Stimulated activated CD4-positive, alpha-beta T cell treated with anti-CD3 and anti-CD28 coated beads, Interleukin-15, amount 100 ng/mL, for 48 hours (primary cell): ENCODE measurements at places on chromosomes 4 and X.

- no peak for DNase-seq
These were observed 103.5 kb downstream of the TECRL start for GRCh38 chr4:64305565-64306254.

GRCh38 chrX:49760290-49760890 is 64.6 kb upstream of the PAGE1 start:
- no peak for DNase-seq

- no peak for DNase-seq
These were observed 607 bp upstream of the DKC1 start for GRCh38 chrX:154761977-154762536.

DNA sequence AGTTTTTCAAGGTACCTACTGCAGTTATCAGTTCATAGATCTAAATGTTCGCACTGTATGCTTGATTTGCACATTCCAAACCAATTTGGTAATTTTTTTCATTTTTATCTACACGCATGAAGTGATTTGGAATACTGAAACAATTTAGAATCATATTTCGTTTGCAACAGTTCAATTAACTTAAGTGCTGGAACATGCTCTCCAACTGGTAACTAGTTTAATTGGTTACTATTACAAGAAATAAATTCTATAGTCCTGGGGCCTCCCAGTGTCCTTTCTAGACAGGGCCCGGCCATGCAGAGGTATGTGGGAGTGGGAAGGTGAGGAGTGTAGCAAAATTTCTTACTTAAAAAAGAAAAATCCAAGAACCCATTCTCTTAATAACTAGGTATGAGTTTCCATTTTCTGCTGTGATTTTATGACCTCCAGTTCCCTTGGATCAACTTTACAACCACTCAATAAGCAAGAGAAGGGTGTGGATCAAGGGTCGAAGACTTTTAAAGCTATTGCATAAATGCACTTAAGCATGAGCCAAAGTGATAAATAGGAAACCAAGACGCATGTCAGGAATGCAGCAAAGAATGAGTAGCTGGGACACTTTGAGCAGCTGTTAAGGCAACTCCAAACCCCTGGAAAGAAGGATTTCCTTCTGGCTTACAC is 106.9 kb downstream of the PPARGC1A start:
- no peak for DNase-seq

DNA sequence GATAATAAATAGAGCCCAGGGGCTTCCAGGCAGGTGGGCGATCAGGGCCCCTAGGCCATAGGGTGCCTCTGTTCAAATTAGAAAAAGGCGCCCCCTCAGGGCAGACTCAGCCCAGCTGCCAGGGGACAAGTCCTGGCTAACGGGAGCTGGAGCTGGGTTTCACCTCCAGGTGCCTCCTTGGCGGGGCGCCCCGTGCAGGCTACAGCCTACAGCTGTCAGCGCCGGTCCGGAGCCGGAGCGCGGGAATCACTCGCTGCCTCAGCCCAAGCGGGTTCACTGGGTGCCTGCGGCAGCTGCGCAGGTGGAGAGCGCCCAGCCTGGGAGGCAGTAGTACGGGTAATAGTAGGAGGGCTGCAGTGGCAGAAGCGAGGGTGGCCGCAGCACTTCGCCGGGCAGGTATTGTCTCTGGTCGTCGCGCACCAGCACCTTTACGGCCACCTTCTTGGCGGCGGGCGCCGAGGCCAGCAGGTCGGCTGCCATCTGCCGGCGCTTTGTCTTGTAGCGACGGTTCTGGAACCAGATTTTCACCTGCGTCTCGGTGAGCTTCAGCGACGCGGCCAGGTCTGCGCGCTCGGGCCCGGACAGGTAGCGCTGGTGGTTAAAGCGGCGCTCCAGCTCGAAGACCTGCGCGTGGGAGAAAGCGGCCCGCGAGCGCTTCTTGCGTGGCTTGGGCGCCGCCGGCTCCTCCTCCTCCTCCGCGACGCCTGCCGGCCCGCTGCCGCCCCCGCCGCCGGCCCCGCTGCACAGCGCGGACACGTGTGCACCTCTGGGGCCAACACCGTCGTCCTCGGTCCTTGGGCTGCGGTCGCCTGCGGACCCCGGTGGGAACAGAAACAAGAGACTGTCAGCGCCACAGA is 2.4 kb downstream of the NKX3-2 start:
- no peak for DNase-seq

- DNase-seq = no peak
These were observed 34.1 kb downstream of the EXOC1 start for GRCh38 chr4:55887594-55887993.

DNA sequence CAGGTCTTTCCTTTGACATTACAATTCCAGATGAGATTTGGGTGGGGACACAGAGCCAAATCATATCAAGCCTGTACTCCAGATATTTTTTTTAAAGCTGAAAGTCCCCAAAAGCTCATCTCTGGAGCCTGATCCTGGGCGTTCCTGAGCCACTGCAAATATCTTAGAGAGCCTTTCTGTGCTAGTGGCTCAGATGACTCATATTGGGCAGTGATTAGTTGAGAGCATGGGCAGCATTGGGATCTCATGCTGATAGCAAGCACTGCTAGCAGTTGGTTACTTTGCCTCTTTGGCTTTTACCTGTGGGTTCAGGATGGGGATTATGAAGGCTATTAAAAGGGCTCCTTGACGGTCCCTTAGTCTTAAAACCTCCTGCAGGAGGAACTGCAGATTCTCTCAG is 51.4 kb upstream of the SCRG1 start:
- no peak for DNase-seq

- DNase-seq = no peak
These were observed 155.1 kb downstream of the PPP3CA start for GRCh38 chr4:101192244-101192643.

- DNase-seq = no peak
These were observed 70.2 kb downstream of the TRPC5 start for GRCh38 chrX:112012360-112012759.

DNA sequence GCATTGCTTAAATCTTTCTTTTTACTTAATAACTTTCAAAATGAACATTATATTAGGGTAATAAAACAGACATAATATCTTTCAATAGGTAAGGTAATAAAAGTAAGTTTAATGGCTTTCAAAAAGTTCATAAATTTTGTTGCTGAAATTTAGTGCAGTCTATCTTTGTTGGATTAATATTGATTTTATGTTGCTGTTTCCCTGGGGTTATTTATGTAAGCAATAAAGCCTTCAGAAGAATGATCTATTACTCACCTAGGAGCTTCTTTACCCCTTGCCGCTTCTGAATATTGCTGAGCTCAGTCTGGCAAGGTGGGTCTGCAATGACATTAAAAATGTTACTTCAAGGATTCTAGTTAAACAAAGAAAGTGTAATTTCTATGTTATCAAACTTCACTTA is 492.6 kb downstream of the SPOCK3 start:
- DNase-seq = no peak

DNA sequence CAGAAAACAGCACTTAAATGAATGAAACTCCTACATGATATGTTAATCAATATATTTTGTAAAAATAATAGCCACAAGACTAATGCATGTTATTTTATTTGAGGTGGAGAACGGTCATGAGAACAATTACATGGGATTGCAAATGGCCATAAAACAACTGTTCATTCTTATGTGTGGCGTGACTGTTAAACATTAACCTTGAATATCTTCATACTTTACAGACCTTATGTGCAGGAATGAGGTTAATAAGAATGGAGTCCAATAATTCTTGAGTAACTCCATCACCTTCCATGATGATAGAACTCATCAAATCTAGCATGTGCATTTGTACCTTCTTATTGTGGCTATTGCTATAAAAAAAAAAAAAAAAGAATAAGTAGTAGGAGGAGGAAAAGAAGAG is 55.3 kb downstream of the PDS5A start:
- no peak for DNase-seq

DNA sequence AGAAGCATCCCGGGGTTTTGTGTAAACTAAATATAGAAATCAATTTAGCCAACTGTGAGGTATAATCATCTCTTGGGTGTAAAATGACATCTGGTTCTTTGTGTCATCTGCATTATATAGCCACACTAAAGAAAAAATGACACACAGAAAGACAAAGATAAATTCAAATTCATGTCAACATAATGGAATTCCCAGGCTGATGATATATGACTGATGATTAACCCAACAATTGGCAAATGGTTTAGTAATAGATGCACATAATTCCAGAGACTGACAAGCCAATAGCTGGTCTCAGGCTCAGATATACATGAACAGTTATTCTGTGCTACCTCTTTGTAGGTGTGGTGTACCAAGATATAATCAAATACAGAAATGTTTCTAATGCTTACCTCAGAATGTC is 375.4 kb upstream of the PITX2 start:
- no peak for DNase-seq

DNA sequence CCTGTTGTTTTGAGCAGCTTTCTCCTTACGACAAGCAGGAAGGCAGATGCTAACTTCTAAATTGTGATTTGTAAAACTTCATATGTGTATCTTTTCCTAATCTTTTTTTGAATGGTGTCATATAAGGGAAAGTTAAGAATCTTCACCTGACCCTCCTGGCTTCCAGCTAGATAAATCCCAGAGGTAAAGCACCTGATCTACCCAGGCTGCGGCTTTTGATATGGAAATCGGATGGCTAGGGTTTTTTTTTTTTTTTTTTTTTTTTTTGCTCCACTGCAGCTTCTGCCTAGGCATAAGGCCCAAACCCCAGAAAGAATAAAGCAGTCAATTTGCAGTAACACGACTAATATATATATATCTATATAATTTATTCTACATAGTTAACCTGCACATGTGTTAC is 10.0 kb downstream of the MAB21L2 start:
- DNase-seq = no peak

DNA sequence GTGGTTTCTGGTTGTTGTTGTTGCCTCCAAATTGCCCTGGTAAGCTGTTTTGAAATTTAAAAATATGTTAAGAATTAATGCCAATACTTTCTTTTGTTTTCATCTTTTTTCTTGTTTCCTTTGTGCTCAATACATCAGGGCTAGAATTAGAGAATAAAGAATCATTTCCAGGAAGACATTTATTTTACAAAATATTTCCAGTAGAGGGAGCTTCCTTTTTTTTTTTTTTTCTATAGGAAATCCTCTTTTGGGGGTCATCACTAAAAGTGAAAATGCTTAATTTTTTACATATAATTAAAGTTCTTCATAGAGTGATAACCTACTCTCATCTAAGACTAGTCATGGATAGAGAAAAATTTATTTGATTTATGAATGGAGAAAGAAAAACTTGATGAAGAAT is 2.4 kb downstream of the GLRA3 start:
- DNase-seq = no peak

GRCh38 chr4:5708449-5709206 is at the start of gene EVC2:
Gene EVC2, minus strand, starts transcription at chr4:5708559. Its CDS starts 46 bp downstream, at chr4:5708513.
- DNase-seq = peak; percentile 12

DNA sequence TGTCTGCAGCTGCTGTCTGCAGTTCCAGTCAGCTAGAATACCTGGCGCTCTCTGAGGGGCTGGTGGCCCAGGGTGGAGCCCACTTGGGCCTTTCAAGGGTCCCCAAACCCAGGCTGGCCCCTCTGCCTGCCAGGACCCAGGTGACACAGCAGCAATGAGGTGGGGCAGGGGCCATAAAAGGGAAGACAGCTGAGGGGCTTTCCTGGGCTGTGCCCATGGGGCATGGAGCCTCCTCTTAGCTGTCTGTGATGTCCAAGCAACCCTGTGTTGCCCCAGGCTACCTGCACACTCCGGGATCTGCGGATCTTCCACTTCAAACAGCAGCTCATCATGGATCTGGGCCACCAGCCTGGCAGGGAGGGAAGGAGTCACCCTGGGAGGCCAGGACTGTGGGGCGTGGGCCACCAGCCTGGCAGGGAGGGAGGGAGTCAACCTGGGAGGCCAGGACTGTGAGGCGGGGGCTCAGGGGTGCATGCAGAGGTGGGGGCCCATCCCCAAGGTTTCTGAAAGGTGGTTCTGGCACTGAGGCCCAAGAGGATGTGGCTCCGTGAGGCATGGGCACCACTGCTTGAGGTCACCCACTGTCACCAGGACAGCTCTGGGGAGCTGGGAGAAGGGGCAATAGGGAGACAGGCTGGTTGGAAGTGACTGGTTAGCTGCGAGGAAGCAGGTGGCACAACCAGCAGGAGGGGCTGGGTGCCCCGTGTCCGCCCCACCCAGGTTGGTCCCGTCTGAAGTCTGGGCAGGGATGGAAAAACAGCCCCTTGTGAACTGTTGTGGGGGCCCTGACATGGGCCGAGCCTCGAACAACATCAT is 16.3 kb downstream of the NAT8L start:
- no peak for DNase-seq

DNA sequence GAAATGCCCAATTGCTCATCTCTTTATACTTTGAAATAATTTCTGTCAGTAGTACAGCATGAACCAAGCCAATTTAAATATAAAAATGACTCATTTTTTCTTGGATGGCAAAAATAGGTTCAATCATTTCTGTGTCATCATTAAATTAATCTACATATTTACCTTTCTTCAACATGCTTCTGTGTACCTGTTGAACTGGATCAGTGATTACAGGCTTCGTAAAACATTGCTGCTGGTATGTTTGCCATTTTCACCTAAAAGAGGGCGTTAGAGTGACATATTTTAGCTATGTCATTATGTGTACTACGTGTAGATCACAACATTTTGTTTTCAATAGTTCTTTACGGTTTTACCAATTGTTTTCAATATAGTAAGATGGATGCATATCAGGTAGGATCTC is 340.5 kb upstream of the MAOA start:
- DNase-seq = no peak

GRCh38 chr4:72352711-72353110 is 216.3 kb downstream of the ADAMTS3 start:
- no peak for DNase-seq

- DNase-seq = no peak
These were observed 130.6 kb downstream of the SLC7A11 start for GRCh38 chr4:138111462-138112000.

- no peak for DNase-seq
These were observed 7.6 kb downstream of the MED14 start for GRCh38 chrX:40727581-40728252.

GRCh38 chr4:99690472-99690871 is 32.8 kb upstream of the C4orf54 start:
- no peak for DNase-seq

- no peak for DNase-seq
These were observed 45.6 kb upstream of the USP46 start for GRCh38 chr4:52704661-52705060.

GRCh38 chr4:47577779-47578553 is 92.9 kb downstream of the ATP10D start:
- DNase-seq = no peak

DNA sequence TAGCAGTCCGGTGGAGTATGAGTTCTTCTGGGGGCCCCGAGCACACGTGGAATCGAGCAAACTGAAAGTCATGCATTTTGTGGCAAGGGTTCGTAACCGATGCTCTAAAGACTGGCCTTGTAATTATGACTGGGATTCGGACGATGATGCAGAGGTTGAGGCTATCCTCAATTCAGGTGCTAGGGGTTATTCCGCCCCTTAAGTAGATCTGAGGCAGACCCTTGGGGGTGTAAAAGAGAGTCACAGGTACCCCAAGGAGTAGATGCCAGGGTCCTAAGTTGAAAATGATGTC is 852 bp downstream of the MAGEH1 start:
- no peak for DNase-seq

- no peak for DNase-seq
These were observed 1.0 kb upstream of the PPP2R2C start for GRCh38 chr4:6473264-6474052.

DNA sequence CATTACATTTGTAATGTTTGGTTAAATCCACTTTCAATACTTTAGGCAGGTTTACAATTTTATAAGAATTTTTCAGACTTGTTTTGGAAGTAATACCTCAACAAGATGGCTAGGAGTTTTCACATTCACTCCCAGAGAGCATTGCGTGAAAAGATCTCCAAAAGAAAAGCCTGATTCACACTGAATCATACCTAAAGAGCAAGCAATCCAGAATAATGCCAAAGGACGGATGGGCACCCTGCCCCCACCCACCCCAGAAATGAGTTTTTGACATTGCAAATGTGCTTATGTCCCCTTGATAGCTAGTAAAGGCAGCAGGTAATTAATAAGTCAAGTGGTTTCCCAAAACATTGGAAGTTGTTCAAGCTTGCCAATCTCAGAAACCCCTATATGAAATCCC is 557.7 kb upstream of the TENM3 start:
- DNase-seq = no peak
